ENCODE measurements at places on chromosomes 3 and 15. TPM values are rescaled to one million over a fixed set of nuclear protein-coding genes. Genes with fewer than 3 reads are reported as not detected.

Gene FAH
- 13.8 TPM for total RNA-seq

Gene MAP6D1
- not detected for total RNA-seq

Gene ANKRD63
- not detected for total RNA-seq

Gene BNIP2
- 115 TPM for total RNA-seq

Gene SPATA12
- total RNA-seq: 0.09 TPM

GRCh38 chr3:50184242-50184978 is 7.0 kb upstream of the GNAT1 start:
- no peaks in the 10 kb centered on the region for H3K27me3 ChIP-seq
- no peak overlapping the region for H3K4me3 ChIP-seq
- peaks cover 19% of the 10 kb centered on the region for H3K36me3 ChIP-seq
- peaks cover 8% of the 10 kb centered on the region for H3K4me1 ChIP-seq

- no peaks in the 10 kb centered on the region for H3K36me3 ChIP-seq
- DNase-seq: no peak
- no peaks in the 10 kb centered on the region for H3K27me3 ChIP-seq
- no peaks in the 10 kb centered on the region for H3K4me1 ChIP-seq
Measured at GRCh38 chr3:66518126-66518525, 17.3 kb upstream of the LRIG1 start.

DNA sequence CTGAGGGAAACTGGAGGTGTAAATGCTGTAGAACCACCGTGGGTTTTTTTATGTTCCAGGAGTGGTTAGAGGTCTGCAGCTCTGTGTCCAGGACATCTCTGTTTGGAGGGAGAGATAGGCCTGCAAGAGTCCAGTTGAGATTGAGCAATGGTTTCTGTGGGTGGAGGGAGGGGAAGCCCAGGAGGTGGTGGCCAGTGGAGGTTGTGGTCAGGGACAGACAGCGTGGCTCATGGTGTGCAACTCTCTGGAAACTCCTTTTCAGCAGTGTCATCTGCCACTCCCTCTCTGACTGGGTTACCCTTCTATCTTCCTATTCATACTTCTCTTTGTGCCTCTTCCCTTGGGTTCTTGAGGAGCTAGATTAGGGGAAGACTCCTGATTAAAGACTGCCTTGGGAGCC is 9.6 kb downstream of the XCR1 start:
- H3K36me3 ChIP-seq: no peaks in the 10 kb centered on the region
- no peak for DNase-seq
- no peak overlapping the region for H3K4me3 ChIP-seq
- no peak overlapping the region for H3K27ac ChIP-seq

DNA sequence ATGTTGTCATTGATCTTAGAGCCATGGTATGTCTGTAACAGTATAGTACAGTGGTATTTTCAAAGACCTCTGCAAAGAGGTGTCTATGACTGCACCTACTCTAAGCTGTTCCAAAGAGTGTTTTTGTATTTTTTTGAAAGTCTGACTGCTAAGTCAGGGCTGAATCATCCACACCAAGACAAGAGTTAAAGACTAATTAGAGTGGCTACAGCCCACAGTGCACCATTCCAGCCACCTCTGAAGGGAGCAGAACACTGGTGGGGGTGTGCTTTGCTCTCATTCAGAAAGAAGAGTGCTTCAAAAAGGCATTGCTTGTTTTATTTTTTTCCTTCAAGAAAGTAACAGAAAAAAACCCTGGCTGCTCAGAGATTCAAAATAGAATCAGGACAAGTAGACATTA is 301.4 kb downstream of the GABRG3 start:
- DNase-seq: no peak
- no peaks in the 10 kb centered on the region for H3K27me3 ChIP-seq
- no peaks in the 10 kb centered on the region for H3K36me3 ChIP-seq
- H3K27ac ChIP-seq: no peak overlapping the region

- H3K4me3 ChIP-seq: no peak overlapping the region
- H3K36me3 ChIP-seq: no peaks in the 10 kb centered on the region
Measured at GRCh38 chr3:34159613-34160420, 361.4 kb downstream of the PDCD6IP start.

GRCh38 chr3:76969996-76970615 is 69.8 kb upstream of the ROBO2 start:
- H3K27ac ChIP-seq: no peak overlapping the region
- no peak for DNase-seq
- no peaks in the 10 kb centered on the region for H3K4me1 ChIP-seq
- H3K4me3 ChIP-seq: no peak overlapping the region

DNA sequence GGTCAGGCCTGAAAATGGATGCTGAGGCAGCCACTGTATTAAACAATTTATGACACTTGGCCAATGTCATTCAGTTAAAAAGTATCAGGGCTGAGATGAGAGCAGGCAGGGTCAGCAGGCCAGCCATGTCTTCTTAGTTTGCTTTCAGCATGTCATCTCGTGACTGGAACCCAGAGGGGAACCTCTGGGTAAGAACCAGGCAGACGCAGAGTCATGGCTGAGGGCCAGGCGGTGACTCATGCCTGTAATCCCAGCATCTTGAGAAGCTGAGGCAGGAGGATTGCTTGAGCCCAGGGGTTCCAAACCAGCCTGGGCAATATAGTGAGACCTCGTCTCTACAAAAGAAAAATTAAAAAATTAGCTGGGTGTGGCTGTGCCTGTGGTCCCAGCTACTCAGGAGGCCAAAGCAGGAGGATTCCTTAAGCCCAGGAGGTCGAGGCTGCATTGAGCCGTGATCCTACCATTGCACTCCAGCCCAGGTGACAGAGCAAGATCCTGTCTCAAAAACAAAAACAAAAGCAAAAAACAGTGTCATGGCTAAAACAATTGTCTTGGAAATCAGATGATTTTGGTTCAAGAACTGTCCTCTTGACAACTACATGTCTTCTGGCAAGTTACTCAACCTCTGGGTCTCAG is 11.7 kb downstream of the BCL2L10 start:
- peaks cover 41% of the 10 kb centered on the region for H3K4me1 ChIP-seq
- DNase-seq: no peak
- H3K4me3 ChIP-seq: no peak overlapping the region
- no peaks in the 10 kb centered on the region for H3K27me3 ChIP-seq

- H3K4me1 ChIP-seq: peaks cover 8% of the 10 kb centered on the region
- no peaks in the 10 kb centered on the region for H3K27me3 ChIP-seq
- no peak overlapping the region for H3K4me3 ChIP-seq
- peaks cover 13% of the 10 kb centered on the region for H3K36me3 ChIP-seq
Measured at GRCh38 chr3:49076646-49077045, 17.2 kb downstream of the QRICH1 start.

- H3K27ac ChIP-seq: no peak overlapping the region
- H3K36me3 ChIP-seq: peaks cover 6% of the 10 kb centered on the region
- peaks cover 96% of the 10 kb centered on the region for H3K27me3 ChIP-seq
- DNase-seq: no peak
- peaks cover 2% of the 10 kb centered on the region for H3K4me1 ChIP-seq
- no peak overlapping the region for H3K4me3 ChIP-seq
Measured at GRCh38 chr3:32450426-32450825, 52.2 kb downstream of the CMTM6 start.

GRCh38 chr15:43412096-43412495 is 41.2 kb downstream of the TUBGCP4 start:
- DNase-seq: no peak
- no peak overlapping the region for H3K27ac ChIP-seq
- no peaks in the 10 kb centered on the region for H3K4me1 ChIP-seq
- no peaks in the 10 kb centered on the region for H3K27me3 ChIP-seq

GRCh38 chr3:56147354-56147753 is 320.9 kb downstream of the ERC2 start:
- no peaks in the 10 kb centered on the region for H3K4me1 ChIP-seq
- no peak overlapping the region for H3K27ac ChIP-seq
- H3K4me3 ChIP-seq: no peak overlapping the region

GRCh38 chr15:51908316-51908715 is 63.3 kb downstream of the LEO1 start:
- no peak overlapping the region for H3K4me3 ChIP-seq
- no peaks in the 10 kb centered on the region for H3K36me3 ChIP-seq
- H3K4me1 ChIP-seq: peaks cover 4% of the 10 kb centered on the region
- no peak for DNase-seq
- no peak overlapping the region for H3K27ac ChIP-seq

Data from esophagus squamous epithelium (tissue), 5 donors.